Activated CD4-positive, alpha-beta memory T cell treated with anti-CD3 and anti-CD28 coated beads for 36 hours (primary cell): ENCODE measurements at places on chromosomes 11 and 22.

DNA sequence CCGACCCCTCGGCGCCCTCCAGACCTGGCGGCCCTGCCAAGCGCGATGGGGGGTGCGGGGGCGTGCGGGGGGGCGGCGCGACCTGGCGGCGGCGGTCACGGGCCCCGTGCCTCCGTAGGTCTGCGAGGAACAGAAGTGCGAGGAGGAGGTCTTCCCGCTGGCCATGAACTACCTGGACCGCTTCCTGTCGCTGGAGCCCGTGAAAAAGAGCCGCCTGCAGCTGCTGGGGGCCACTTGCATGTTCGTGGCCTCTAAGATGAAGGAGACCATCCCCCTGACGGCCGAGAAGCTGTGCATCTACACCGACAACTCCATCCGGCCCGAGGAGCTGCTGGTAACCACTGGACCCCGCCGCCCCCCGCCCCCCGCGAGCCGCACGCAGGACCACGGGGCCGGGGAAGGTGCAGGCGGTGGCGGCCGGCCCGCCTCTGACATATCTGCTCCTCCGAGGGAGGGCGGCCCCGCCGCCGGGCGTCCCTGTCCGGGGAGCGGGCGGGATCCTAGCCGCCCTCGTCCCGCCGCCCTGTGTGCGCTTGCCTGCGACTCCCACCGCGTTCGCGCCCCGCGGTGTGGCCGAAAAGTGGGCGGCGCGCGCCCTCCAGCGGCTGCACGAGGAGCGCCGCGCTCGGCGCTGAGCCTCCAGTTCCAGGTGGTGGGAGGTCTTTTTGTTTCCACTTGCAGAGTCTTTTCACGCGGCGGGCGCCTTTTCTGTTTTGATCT, 2.1 kb downstream of the CCND1 start:
- no peak overlapping the region for H3K27ac ChIP-seq
- DNase-seq: peak; percentile 81
- H3K4me3 ChIP-seq: peak overlapping the region; percentile 57
- H3K27me3 ChIP-seq: peaks cover 22% of the 10 kb centered on the region

GRCh38 chr11:70606951-70607330, 208.6 kb downstream of the CTTN start:
- H3K4me3 ChIP-seq: no peak overlapping the region
- peaks cover 2% of the 10 kb centered on the region for H3K27me3 ChIP-seq
- H3K27ac ChIP-seq: no peak overlapping the region
- no peak for DNase-seq
- no peaks in the 10 kb centered on the region for H3K36me3 ChIP-seq

DNA sequence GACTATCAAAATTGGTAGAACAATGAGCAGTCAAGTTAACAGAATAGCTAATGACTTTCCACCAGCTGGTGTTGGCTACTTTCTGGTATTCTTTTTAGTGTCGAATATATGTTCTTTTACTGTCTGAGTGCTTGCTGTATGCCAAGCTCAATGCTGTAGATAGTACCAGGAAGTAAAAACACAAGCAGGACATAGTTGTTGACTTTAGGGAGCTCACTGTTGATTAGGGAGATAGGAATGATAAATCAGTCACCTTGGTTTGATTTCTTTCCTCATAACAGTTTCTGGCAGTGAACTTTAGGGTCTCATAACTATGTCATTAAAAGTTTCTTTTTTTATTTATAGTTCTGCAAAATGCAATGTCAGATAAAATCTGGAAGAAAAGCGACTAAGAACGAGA, 9.0 kb downstream of the HMGXB4 start:
- H3K36me3 ChIP-seq: peaks cover 62% of the 10 kb centered on the region
- DNase-seq: no peak

GRCh38 chr11:124916370-124916710, 2.7 kb upstream of the HEPN1 start:
- no peak overlapping the region for H3K27ac ChIP-seq
- H3K36me3 ChIP-seq: peaks cover 6% of the 10 kb centered on the region
- peaks cover 5% of the 10 kb centered on the region for H3K27me3 ChIP-seq
- H3K4me3 ChIP-seq: no peak overlapping the region
- no peaks in the 10 kb centered on the region for H3K4me1 ChIP-seq

- H3K4me3 ChIP-seq: no peak overlapping the region
- no peak for DNase-seq
- H3K36me3 ChIP-seq: no peaks in the 10 kb centered on the region
- no peaks in the 10 kb centered on the region for H3K27me3 ChIP-seq
Measured at GRCh38 chr11:104136861-104137260, 27.1 kb downstream of the PDGFD start.

- peaks cover 3% of the 10 kb centered on the region for H3K27me3 ChIP-seq
- H3K36me3 ChIP-seq: peaks cover 3% of the 10 kb centered on the region
- H3K4me3 ChIP-seq: no peak overlapping the region
- no peak overlapping the region for H3K27ac ChIP-seq
- DNase-seq: no peak
Measured at GRCh38 chr11:76250520-76251225, 44.4 kb upstream of the WNT11 start.

- H3K4me3 ChIP-seq: no peak overlapping the region
- H3K27ac ChIP-seq: no peak overlapping the region
- H3K27me3 ChIP-seq: peaks cover 1% of the 10 kb centered on the region
- no peaks in the 10 kb centered on the region for H3K36me3 ChIP-seq
Measured at GRCh38 chr11:132649277-132649676, 883.0 kb downstream of the OPCML start.

- no peak for DNase-seq
- peaks cover 4% of the 10 kb centered on the region for H3K36me3 ChIP-seq
- peaks cover 32% of the 10 kb centered on the region for H3K4me1 ChIP-seq
- H3K27me3 ChIP-seq: no peaks in the 10 kb centered on the region
Measured at GRCh38 chr22:29840498-29840897, 2.4 kb upstream of the ASCC2 start.

- no peak for DNase-seq
- H3K27me3 ChIP-seq: no peaks in the 10 kb centered on the region
- no peak overlapping the region for H3K27ac ChIP-seq
- H3K4me1 ChIP-seq: no peaks in the 10 kb centered on the region
Measured at GRCh38 chr11:15923183-15923582, 433.2 kb downstream of the SOX6 start.

DNA sequence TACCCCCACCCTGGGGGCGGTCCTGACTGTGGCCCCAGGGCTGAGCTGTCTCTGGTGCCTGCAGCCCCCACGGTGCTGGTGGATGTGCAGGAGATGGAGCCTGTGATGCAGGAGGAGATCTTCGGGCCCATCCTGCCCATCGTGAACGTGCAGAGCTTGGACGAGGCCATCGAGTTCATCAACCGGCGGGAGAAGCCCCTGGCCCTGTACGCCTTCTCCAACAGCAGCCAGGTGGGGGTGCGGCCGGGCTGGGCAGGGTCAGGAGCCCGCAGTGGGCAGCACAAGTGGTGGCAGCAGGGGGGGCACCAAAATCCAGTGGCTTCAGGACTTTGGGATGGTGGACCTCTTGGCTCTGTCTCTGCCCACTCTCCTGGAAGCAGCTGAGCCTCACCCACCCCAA, 8.0 kb upstream of the NDUFS8 start:
- H3K4me3 ChIP-seq: no peak overlapping the region
- no peaks in the 10 kb centered on the region for H3K36me3 ChIP-seq
- no peak for DNase-seq
- H3K27ac ChIP-seq: no peak overlapping the region
- no peaks in the 10 kb centered on the region for H3K4me1 ChIP-seq

DNA sequence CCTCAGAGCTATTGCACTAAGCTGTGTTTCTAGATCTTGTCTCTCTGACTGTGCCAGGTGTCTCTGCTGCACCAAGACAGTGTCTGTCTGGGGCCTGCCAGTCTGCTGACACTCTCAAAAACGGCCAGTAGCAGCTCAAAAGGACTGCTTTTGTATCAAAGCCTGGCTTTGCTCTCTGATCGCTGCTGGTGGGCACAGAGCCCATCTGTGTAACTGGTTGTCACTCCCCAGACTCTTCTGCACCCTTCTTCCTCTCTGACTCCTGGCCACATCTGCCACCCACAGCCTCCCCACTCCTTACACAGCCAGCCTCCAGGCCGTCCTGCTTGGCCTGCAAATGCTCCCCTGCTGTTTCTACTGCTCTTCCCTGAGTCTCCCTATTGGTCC, 26.5 kb downstream of the MED15 start:
- H3K4me1 ChIP-seq: peaks cover 50% of the 10 kb centered on the region
- H3K27ac ChIP-seq: no peak overlapping the region
- no peak overlapping the region for H3K4me3 ChIP-seq
- no peak for DNase-seq

DNA sequence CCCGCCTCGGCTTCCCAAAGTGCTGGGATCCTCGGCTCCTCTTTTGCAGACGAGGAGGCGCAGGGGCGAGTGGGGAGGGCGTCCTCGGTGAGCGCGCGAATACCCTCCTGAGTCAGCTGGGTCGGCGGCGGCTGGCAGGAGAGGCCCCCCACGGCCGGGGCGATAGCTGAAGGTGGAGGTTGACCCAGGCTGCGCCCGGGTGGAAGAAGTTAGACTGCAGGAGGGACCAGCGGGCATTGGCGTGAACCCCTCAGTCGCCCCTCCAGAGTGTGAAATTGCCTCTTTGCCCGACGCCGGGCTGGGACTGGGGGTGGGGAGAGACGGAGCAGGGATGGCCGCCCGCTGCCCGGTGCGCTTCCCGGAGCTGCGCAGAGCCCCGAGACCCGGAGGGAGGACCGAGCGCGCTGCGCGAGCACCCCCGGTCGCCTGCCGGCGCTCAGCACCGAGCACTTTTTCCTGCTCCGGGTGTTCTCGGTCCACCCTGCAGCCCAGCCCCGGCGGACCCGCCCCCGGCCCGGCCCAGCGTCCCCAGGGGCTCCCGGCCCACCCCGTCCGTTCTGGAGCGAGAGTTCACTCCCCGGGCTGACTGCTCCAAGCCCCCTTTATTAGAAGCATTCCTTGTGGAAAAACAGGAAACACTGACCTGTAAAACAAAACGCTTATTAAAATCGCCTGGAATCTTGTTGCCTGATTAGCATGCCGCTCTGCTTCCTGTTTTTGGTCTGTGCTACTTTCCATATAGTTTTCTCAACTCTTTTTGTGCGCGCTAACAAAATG, 13.7 kb upstream of the CPT1A start:
- peak; percentile 14 for DNase-seq
- H3K27me3 ChIP-seq: peaks cover 18% of the 10 kb centered on the region
- peaks cover 2% of the 10 kb centered on the region for H3K4me1 ChIP-seq
- no peaks in the 10 kb centered on the region for H3K36me3 ChIP-seq

- no peak overlapping the region for H3K27ac ChIP-seq
- H3K4me1 ChIP-seq: peaks cover 12% of the 10 kb centered on the region
- H3K27me3 ChIP-seq: no peaks in the 10 kb centered on the region
- H3K4me3 ChIP-seq: no peak overlapping the region
- peak; percentile 68 for DNase-seq
Measured at GRCh38 chr11:82867495-82868082, 32.6 kb downstream of the PRCP start.

DNA sequence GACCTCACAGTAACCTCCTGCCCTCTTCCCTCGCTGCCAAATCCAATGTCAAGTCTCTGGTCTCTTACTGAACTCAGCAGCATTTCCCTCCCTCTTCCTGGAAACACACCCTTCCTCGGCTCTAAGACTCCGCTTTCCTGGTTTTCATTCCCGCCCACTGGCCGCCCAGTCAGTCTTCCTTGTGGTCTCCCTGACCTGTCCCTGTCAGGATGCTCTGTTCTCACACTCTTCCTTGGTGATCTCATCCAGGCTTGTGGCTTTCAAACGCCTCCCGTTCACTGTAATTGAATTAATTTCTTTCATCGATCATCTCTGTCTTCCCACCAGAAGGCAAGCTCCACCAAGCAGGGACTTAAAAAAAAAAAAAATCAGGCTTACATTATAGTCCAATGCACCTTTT, 33.5 kb downstream of the MYO18B start:
- H3K4me1 ChIP-seq: peaks cover 4% of the 10 kb centered on the region
- H3K4me3 ChIP-seq: no peak overlapping the region
- H3K27me3 ChIP-seq: peaks cover 4% of the 10 kb centered on the region
- H3K36me3 ChIP-seq: no peaks in the 10 kb centered on the region

DNA sequence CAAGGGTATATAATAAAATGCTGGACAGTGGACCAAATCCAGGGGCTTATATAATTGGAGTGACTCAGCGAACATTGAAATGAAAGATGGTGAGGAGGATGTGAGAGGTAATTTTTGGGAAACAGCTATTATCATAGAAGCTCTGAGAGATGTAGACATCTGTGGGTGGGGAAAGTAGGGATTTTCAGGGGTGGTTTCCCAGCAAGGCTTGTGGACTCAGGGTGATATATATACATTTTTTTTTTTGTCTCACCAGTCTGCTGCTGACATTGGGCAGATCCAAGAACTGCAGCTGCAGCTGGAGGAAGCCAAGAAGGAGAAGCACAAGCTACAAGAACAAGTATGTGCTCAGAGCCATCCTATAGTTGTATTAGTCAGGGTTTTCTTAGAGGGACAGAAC, 208.1 kb downstream of the MYO18B start:
- H3K27ac ChIP-seq: no peak overlapping the region
- no peak for DNase-seq
- H3K4me3 ChIP-seq: no peak overlapping the region
- no peaks in the 10 kb centered on the region for H3K36me3 ChIP-seq
- H3K27me3 ChIP-seq: no peaks in the 10 kb centered on the region

- no peak overlapping the region for H3K4me3 ChIP-seq
- H3K4me1 ChIP-seq: peaks cover 4% of the 10 kb centered on the region
- no peak for DNase-seq
- no peak overlapping the region for H3K27ac ChIP-seq
Measured at GRCh38 chr11:125953401-125953935, 7.6 kb downstream of the VSIG10L2 start.

DNA sequence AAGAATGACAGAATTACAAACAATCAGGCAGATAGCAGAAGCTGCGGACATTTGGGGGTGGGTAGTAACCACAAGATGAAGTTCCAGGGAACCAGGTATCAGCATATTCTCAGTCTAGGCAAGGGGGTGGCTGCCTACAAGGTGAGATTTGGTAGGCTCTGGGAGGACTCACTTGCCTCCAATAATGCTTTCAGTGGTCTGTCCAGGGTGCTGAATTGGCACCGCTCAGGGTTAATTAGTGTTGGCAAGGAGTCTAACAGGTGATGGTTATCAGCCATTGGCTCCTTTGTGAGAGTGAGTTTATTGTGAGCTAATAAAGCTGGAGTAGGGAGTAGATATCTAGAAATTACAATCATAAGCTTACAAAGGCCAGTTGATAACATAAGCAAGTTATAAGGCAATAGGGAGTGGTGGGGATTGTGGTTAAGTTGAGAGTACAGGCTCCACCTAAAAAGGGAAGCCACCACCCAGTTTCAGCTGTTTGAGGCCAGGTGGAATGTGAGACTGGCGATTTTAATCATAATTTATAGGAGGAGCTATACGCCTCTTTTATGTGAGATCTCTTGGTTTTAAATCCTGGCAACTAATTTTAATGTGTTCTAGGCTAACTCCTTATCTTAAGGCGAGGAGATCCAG, 320.5 kb downstream of the MIAT start:
- no peak for DNase-seq
- no peak overlapping the region for H3K27ac ChIP-seq
- H3K27me3 ChIP-seq: no peaks in the 10 kb centered on the region
- H3K4me1 ChIP-seq: no peaks in the 10 kb centered on the region
- no peaks in the 10 kb centered on the region for H3K36me3 ChIP-seq
- no peak overlapping the region for H3K4me3 ChIP-seq

GRCh38 chr22:24411256-24412004, 16.0 kb upstream of the ADORA2A start:
- H3K36me3 ChIP-seq: peaks cover 4% of the 10 kb centered on the region
- H3K27ac ChIP-seq: no peak overlapping the region
- no peak for DNase-seq
